ENCODE measurements at places on chromosomes 13 and 19.

GRCh38 chr13:33859691-33860303 is 41.8 kb downstream of the RFC3 start:
- no peak for DNase-seq

DNA sequence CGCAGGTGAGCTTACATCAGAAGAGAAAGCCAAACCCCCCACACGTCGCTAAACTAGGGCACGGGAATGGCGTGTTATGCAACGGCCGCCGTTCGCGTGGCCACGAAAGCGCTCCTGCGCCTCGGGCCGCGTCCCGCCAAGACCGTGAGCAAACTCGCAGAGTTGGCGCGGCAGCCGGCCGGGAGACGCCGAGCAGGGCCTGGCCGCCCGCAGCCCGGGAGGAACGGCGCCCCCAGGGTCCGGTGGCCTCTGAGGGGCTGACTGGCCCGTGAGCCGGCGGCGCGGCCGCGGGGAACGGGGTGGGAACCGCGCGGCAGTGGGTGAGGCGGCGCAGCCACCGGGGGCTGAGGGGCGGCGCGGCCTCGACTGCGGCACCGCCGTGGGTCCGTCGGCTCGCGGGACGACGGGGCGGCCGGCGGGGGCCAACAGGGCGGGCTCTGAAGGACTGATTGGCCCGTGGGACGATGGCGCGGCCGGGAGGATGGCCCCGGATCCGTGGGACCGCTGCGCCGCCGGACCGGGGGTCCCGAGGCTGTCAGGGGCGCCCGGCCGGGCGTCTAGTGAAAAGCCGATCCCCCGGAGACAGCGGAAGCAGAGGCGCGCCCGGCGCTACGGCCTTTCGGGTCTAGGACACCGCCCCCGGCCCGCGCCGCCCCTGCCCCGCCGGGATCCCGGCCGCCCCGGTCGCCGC is 903 bp downstream of the LATS2 start:
- no peak for DNase-seq

DNA sequence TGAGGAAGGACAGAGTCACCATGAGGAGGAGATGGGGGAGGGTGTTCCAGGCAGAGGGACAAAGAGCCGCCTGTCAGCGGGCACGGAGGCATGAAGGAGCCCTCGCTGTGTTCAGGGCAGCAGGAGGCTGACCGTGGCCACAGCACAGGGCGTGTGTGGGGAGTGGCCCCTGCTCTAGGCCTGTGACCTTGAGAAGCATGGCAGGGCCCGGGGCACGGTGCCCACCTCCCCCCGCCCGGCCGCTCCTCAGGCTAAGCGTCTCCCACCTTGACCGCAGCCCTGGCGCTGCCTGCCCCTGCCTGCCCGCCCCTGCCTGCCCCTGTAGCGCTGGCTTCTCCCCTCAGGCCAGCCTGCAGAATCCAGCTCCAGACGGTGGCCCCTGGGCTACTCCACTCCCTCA is 11.6 kb downstream of the MAP2K2 start:
- no peak for DNase-seq

GRCh38 chr13:23865026-23865425 is 24.2 kb downstream of the MIPEP start:
- no peak for DNase-seq

All from thymus (tissue), 14 donors.